Activated CD4-positive, alpha-beta T cell treated with anti-CD3 and anti-CD28 coated beads, Interleukin-2, amount 50 U/mL, for 48 hours (primary cell): ENCODE measurements at places on chromosomes 11 and 22.

GRCh38 chr11:45273509-45273908 lies 12.6 kb downstream of the SYT13 start:
- DNase-seq, result no peak

DNA sequence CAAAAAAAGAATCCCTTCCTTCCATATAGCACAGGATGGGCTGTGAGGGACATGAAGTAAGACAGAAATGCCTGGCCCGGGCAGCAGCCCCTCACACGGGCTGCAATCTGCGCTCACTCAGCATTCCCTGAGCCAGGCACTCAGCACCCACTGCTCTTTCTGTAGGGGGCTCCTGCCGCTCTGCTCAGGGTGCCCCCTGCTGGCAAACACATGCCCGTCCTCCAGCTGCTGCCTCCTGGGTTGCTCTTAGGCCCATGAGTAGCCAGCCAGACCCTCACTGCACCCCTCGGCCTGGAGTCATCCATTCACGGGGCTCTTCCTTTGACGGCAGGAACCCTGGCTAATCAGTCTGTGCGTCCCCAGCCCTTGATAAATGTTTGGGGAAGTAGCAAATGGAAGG lies 6.9 kb downstream of the MCAT start:
- peak; percentile 29 for DNase-seq

- no peak for DNase-seq
Measured at GRCh38 chr11:116242006-116242405, 530.8 kb downstream of the BUD13 start.

DNA sequence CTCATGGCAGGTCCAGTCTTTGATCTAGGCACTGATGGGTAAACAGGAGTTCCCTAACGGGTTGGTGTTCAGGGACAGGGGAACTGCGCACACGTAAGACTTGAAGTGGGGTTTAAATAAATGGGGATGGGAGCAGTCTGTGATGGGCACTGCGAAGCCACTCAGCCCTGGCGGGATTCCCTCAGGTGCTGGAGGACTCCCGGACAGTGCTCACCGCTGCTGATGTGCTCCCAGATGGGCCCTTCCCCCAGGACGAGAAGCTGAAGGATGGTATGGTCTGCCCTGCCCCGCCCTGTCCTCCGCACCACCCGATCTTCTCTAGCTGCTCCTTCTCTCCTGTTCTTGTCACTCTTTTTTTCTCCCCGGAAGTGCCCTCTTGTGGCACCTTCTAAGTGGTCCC lies 9.5 kb downstream of the CCDC134 start:
- no peak for DNase-seq

DNA sequence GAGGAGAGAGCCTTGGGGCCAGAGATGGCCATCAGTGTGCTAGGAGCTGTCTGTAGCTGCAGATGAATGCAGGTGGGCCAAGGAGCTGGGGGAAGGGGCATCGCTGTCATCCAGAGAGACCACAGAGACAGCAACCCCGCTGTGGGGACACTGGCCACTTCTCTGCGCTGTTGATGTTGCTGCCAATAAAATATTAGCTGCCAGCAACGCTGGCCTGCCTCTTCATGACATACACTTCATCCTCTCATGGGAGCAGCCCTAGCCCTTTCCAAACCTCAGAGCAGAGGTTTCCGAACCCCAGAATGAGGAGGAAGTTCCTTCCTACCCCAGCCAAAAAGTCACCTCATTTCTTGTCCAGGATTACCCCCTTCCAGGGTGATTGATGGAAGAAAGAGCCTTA lies 106.2 kb downstream of the PARVA start:
- DNase-seq, result no peak

DNA sequence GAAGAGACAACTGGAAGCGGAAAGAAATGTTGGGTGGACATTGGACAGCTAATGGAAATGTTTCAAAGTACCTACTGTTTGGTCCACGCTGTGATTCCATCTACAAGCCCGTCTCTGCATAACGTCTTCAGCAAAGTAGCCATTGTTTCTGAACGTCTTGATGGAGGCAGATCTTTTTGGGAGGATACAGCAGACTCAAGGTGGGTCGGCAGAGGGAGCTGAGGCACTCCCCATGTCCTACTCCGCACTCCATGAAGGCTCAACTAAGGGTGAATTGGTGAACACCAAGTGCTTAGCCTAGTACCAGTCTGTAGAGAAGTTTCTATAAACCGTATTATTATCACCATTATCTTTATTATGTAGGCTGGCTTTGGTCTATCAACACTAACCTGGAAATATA lies 45.8 kb downstream of the PRR5L start:
- no peak for DNase-seq

- DNase-seq, result no peak
Measured at GRCh38 chr11:122745111-122745510, 89.6 kb downstream of the UBASH3B start.

DNA sequence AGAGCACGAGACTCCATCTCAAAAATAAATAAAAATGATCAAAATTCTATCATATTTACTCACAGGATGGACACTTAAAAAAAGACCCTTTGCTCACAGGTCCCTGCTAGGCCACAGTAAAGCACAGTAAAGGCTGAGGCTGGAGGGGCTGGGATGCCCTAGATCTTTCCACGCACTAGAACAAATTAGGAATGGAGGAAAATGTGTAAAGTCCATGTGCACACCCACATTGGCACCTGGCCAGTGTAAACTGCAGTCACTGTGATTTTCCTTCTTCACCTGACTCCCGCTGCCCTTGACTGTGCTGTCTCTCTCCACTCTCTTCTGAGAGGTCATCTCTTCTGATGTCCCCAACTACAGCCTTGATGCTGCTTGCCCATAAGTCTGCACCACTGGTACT lies 195.5 kb downstream of the EFCAB6 start:
- no peak for DNase-seq

DNA sequence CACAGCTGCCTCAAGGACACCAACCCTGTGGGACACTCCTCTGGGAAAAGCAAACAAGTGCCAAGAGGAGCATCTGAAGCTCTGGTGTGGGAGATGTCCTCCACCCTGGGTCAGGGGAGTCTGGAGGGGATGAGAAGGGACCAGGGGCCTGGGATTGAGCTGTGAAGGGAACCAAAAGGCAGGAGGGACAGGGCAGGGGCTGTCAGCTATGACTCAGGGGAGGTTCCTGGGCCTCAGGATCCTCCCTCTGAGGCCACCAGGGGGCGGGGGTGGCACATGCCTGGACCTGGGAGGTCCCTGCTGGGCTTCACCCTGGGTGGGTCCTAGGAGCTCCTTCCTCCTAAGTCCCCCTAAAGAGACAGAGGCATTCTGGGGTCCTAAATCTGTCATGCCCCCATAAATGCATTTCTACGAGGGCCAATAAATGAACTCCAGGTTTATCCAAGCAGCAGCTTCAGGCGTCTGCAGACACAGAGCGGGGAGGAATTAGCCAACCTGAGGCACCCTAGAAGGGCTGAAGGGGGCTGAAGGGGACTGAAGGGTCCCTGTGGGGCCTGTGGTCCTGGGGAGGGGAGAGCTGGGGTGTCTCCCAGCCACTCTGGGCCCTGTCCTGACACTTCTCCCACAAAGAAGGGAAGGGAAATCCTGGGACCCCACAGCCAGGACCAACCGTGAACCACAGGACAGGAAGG lies 31.9 kb upstream of the IGLL5 start:
- DNase-seq, result peak; percentile 42
